ENCODE measurements at places on chromosomes 5 and 9. TPM values are rescaled to one million over a fixed set of nuclear protein-coding genes. Genes with fewer than 3 reads are reported as not detected.

- peaks cover 17% of the 10 kb centered on the region for H3K4me1 ChIP-seq
- peak overlapping the region; percentile 99 for H3K4me3 ChIP-seq
- H3K27me3 ChIP-seq, result no peaks in the 10 kb centered on the region
- peak overlapping the region; percentile 79 for H3K27ac ChIP-seq
Measured at GRCh38 chr5:134758176-134758503, 439 bp upstream of the DDX46 start.

DNA sequence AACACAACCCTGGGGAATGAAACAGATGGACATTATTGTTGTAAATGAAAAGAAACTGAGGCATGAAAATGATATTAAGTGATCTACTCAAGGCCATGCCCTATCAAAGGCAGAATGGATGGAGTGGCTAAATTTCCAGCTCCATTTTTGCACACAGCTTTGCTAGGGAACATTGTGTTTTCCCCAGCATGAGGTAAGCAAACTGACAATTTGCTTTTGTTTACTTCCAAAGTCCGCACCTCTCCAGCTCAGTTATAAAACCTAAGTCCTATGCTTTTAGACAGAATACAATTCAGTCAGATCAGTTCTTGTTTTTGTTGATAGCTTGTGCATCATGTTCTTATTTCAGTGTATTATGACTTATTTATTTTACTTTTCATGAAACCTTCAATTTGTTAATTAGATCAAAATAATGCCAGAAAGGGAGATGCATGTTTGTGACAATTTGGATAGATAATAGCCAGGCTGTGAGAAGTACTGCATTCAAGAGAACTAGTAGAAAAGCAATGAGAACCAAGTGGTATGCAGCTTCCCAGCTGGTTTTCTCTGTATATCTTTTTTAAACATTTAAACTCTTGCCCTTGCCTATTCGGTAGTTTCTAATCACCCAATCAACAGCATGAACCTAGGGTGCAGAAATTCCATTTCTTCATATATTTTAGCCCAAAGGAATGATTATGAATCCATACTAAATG lies 380.8 kb downstream of the SPATA31D1 start:
- no peak for DNase-seq
- H3K36me3 ChIP-seq, result no peaks in the 10 kb centered on the region
- no peak overlapping the region for H3K4me3 ChIP-seq
- no peaks in the 10 kb centered on the region for H3K27me3 ChIP-seq

Gene PKD2L2
- total RNA-seq, result under 0.01 TPM

GRCh38 chr9:93818827-93819472 lies 136.2 kb downstream of the BARX1 start:
- H3K36me3 ChIP-seq, result no peaks in the 10 kb centered on the region
- DNase-seq, result peak; percentile 43
- no peak overlapping the region for H3K27ac ChIP-seq

DNA sequence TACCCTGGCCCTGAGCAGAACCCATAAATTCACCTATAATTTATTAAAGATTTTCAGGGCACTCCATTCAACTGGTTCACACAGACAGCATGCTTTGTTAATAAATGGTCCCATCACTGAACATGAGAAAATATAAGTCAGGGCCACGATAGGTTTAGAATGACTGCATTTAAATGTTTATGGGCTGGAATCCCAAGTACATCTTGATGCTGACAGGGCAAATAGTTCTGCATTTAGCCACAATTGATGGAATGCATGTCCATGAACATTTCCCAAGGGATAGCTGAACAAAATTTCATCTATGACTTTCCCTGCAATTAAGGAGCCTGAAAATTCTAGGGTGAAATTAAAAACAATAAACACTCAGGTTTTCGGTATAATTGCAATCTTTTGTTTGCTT lies 124.5 kb downstream of the CAAP1 start:
- H3K27ac ChIP-seq, result no peak overlapping the region
- H3K27me3 ChIP-seq, result no peaks in the 10 kb centered on the region
- no peak for DNase-seq
- H3K4me1 ChIP-seq, result no peaks in the 10 kb centered on the region
- H3K4me3 ChIP-seq, result no peak overlapping the region

GRCh38 chr5:134468921-134469400 lies 56.5 kb upstream of the JADE2 start:
- H3K4me1 ChIP-seq, result peaks cover 21% of the 10 kb centered on the region
- no peak for DNase-seq

Gene DBH
- not detected for total RNA-seq

- H3K27ac ChIP-seq, result no peak overlapping the region
- H3K4me1 ChIP-seq, result peaks cover 14% of the 10 kb centered on the region
- peaks cover 23% of the 10 kb centered on the region for H3K36me3 ChIP-seq
- no peak for DNase-seq
Measured at GRCh38 chr9:33952066-33952465, 96.6 kb downstream of the UBAP2 start.

GRCh38 chr5:172454358-172455086 lies at the start of gene SH3PXD2B:
SH3PXD2B (minus strand) TSS chr5:172454525; CDS start chr5:172454352, 173 bp downstream.
- peaks cover 34% of the 10 kb centered on the region for H3K4me1 ChIP-seq
- no peaks in the 10 kb centered on the region for H3K36me3 ChIP-seq
- H3K4me3 ChIP-seq, result peak within 1 kb of the TSS; percentile 97
- H3K27me3 ChIP-seq, result no peaks in the 10 kb centered on the region
- H3K27ac ChIP-seq, result peak within 1 kb of the TSS; percentile 95

GRCh38 chr9:80197661-80198060 lies 625.9 kb downstream of the TLE4 start:
- no peak overlapping the region for H3K27ac ChIP-seq
- H3K4me1 ChIP-seq, result no peaks in the 10 kb centered on the region
- peak; percentile 71 for DNase-seq
- no peaks in the 10 kb centered on the region for H3K36me3 ChIP-seq
- H3K4me3 ChIP-seq, result no peak overlapping the region
- H3K27me3 ChIP-seq, result no peaks in the 10 kb centered on the region

Gene SLC4A9
- total RNA-seq, result not detected

DNA sequence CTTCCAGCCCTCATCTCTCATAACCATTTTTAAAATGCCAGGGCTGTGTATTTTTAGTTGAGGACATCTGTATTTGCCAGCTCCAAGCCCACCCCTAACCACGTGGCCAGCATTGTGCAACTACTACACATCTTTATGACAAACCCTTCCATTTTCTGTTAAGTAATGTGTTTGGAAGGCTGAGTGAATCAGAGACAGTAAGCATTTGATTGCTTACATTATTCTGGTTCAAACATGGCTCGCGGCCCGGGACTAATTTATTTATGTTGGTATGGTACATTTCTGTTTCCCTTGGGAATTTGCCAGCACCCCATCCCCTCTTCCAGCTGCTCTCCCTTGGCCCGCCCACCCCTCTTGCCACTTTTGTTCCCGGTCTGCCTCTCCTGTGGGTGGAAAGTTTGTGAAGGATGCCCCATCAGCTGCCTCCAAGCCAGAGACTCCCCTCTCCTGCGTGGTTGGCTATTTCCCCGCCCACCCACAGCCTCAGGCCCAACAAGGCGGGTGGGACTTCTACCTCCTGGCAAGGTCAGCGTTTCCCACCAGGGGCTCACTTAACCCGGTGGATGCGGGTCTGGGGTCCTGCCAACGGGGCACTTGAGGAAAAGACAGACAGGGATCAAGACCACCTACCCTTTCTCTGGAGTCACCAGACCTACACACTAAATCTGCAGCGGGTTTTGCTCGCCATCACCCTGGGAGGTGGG lies 162.2 kb downstream of the HSD17B3 start:
- H3K27ac ChIP-seq, result no peak overlapping the region
- no peaks in the 10 kb centered on the region for H3K27me3 ChIP-seq
- H3K4me1 ChIP-seq, result peaks cover 41% of the 10 kb centered on the region
- DNase-seq, result peak; percentile 90
- no peaks in the 10 kb centered on the region for H3K36me3 ChIP-seq

Gene DAB2IP
- 60.8 TPM for total RNA-seq

DNA sequence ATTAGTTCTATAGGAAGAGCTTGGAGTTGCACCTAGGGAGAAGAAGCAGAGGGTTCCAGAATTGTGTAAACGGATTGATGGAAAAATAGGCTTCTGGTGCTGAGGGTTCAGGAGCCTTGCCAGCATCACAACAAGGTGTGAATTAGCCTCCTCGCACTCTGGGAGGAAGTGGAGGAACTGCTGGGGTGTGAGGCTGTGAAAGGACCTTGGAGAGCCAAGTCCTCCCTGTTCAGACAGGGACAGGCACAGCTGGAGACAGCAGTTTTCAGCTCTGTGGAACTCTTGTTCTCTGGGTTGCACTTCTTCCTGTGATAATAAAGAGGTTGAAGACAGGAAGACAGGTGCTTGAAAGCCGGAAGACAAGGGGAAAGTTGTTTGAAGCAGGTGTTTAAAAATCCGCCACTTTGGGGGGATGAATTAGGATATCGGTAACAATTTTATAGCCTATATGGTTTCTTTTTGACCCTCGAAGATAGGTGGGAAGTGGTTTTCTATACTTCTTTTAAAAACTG lies 22.6 kb downstream of the DAPK1 start:
- peaks cover 12% of the 10 kb centered on the region for H3K27me3 ChIP-seq
- H3K4me1 ChIP-seq, result peaks cover 9% of the 10 kb centered on the region
- H3K27ac ChIP-seq, result no peak overlapping the region
- no peaks in the 10 kb centered on the region for H3K36me3 ChIP-seq
- no peak overlapping the region for H3K4me3 ChIP-seq

GRCh38 chr9:93701494-93702218 lies 125.3 kb downstream of the PHF2 start:
- H3K4me1 ChIP-seq, result no peaks in the 10 kb centered on the region
- no peak overlapping the region for H3K27ac ChIP-seq
- no peak overlapping the region for H3K4me3 ChIP-seq
- H3K36me3 ChIP-seq, result no peaks in the 10 kb centered on the region

DNA sequence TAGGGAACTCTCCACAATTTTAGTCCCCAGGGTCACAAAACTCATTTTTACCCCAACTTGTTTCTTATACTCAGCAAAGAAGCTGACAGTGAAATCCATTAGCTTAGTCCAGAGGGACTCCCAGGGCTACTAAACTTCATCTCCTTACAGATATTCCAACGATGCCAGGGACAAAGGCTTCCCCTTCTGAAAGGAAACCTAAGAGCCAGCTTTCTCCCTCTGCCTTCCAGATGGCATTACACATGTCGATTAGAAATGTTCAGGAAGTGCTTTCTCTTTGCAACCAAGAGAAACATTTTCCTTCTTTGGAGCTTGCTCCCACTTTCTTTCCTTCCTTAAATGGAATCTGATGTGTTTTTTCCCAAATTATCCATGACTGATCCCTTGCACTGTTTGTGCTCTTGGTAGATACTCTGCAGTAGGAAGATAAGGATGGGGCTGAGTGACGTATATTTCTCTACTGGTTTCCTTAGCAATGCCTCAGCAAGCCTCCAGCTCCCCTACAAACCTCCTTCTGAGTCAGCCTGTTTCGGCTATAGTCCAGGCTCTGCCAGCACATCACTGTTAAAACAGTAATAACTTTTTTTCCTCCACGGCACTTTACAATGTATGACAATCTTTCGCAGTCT lies 43.0 kb upstream of the HTR4 start:
- no peak for DNase-seq
- H3K27ac ChIP-seq, result no peak overlapping the region
- H3K4me3 ChIP-seq, result no peak overlapping the region

Gene PGGT1B
- total RNA-seq, result 17.4 TPM

Gene ALDOB
- not detected for total RNA-seq

GRCh38 chr9:133207540-133208170 lies 1.4 kb downstream of the OBP2B start:
- H3K4me3 ChIP-seq, result no peak overlapping the region
- peaks cover 5% of the 10 kb centered on the region for H3K27me3 ChIP-seq
- DNase-seq, result peak; percentile 63
- H3K4me1 ChIP-seq, result no peaks in the 10 kb centered on the region

GRCh38 chr9:17005056-17005823 lies 129.6 kb upstream of the CNTLN start:
- peak overlapping the region; percentile 67 for H3K4me3 ChIP-seq
- peak overlapping the region; percentile 56 for H3K27ac ChIP-seq
- no peaks in the 10 kb centered on the region for H3K27me3 ChIP-seq
- H3K4me1 ChIP-seq, result peaks cover 24% of the 10 kb centered on the region

DNA sequence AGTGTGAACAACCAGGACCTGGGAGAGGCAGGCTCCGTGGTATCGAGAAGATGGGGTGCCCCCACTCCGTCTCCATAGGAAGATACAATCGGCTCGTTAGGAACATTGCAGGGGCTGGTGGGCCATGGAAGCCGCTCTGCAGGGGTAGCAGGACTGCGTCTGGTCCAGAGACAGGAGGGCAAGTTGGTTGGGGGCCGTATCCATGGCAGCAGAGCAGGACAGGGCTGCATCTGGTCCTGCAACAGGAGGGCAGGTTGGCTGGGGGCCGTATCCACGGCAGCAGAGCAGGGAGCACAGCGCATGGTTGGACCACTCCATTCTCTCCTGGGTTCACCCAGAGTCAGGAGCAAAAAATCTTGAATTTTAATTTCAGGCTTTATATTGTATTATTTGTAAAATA lies 98.2 kb downstream of the ANKRD33B start:
- no peak for DNase-seq
- H3K4me1 ChIP-seq, result no peaks in the 10 kb centered on the region
- peaks cover 4% of the 10 kb centered on the region for H3K27me3 ChIP-seq
- H3K36me3 ChIP-seq, result no peaks in the 10 kb centered on the region
- H3K4me3 ChIP-seq, result no peak overlapping the region

DNA sequence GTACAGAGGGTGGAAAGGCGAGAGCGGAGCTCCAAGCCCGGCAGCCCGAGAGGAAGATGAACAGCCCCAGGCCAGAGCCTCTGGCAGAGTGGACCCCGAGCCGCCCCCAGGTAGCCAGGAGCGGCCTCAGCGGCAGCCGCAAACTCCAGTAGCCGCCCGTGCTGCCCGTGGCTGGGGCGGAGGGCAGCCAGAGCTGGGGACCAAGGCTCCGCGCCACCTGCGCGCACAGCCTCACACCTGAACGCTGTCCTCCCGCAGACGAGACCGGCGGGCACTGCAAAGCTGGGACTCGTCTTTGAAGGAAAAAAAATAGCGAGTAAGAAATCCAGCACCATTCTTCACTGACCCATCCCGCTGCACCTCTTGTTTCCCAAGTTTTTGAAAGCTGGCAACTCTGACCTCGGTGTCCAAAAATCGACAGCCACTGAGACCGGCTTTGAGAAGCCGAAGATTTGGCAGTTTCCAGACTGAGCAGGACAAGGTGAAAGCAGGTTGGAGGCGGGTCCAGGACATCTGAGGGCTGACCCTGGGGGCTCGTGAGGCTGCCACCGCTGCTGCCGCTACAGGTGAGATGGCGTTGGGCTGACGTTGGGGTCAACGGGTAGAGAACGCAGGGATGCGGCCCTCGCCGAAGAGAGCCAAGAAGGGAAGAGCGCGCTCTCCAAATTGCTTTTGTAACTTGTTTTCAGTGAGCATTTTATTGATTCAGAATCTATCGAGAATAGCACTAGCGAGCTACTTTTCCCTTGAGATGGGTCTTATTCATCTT lies at the start of gene PTGER4:
TSS of gene PTGER4 (plus strand) at position 3 of the 769 bp plus-strand sequence. CDS start 1,079 bp downstream, outside the sequence.
- H3K27me3 ChIP-seq, result no peaks in the 10 kb centered on the region
- H3K4me3 ChIP-seq, result peak within 1 kb of the TSS; percentile 81
- DNase-seq, result no peak
- H3K4me1 ChIP-seq, result peaks cover 56% of the 10 kb centered on the region
- peak within 1 kb of the TSS; percentile 77 for H3K27ac ChIP-seq
- H3K36me3 ChIP-seq, result no peaks in the 10 kb centered on the region

GRCh38 chr9:138067613-138068367 lies 190.2 kb downstream of the CACNA1B start:
- no peaks in the 10 kb centered on the region for H3K36me3 ChIP-seq
- no peak for DNase-seq
- H3K4me3 ChIP-seq, result no peak overlapping the region
- no peaks in the 10 kb centered on the region for H3K27me3 ChIP-seq

GRCh38 chr5:156929366-156929948 lies 33.6 kb downstream of the TIMD4 start:
- no peak overlapping the region for H3K27ac ChIP-seq
- H3K4me3 ChIP-seq, result no peak overlapping the region
- no peaks in the 10 kb centered on the region for H3K4me1 ChIP-seq
